ENCODE measurements at places on chromosomes 12 and 14. TPM values are rescaled to one million over a fixed set of nuclear protein-coding genes. Genes with fewer than 3 reads are reported as not detected.

DNA sequence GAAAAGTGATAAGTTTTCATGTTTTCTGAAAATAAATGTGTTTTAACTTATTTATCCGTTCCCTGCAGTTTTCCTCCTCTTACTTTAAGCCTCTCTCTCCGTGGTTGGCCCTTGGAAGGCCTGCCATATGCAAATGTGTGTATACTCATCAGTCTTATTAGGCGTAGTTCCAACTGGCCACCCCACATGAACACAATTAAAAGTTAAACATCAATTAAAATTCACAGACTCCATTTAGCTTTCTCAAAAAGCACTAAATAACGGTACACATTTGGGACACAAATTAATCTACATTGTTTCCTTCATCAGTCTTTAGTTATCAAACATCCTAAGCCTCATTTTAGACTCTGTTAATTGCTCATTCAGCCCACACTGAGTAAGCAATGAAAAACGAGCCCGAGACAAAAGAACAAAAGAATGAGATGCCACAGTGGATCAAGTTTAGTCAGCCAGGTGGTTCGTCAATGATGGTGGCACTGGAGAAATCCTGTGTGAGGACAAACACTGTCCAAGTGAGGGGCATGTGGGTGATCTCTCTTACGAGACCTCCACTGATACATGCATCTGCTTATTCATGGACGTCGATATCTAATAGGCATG, 76.0 kb upstream of the TMCC3 start:
- DNase-seq, result no peak

GRCh38 chr12:54831631-54832030, 22.7 kb upstream of the MUCL1 start:
- no peak for DNase-seq

DNA sequence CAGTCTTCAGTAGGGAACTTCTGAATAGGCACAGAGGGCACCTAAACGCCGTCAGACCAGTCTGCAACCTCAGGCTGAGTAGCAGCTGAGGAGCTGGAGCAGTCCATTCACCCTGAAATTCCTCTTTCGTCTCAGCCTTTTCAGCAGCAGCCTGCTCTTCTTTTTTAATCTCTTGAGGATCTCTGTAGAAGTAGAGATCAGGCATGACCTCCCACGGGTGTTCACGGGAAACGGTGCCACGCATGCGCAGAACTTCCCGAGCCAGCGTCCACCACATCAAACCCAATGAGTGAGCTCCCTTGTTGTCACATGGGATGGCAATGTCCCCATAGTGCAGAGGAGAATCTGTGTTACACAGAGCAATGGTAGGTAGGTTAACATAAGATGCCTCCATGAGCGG, 11.1 kb upstream of the MARK3 start:
- no peak for DNase-seq

EXOC3L4 gene
- 3.0 TPM for polyA plus RNA-seq

LPAR5 gene
- polyA plus RNA-seq, result 1.2 TPM

DNA sequence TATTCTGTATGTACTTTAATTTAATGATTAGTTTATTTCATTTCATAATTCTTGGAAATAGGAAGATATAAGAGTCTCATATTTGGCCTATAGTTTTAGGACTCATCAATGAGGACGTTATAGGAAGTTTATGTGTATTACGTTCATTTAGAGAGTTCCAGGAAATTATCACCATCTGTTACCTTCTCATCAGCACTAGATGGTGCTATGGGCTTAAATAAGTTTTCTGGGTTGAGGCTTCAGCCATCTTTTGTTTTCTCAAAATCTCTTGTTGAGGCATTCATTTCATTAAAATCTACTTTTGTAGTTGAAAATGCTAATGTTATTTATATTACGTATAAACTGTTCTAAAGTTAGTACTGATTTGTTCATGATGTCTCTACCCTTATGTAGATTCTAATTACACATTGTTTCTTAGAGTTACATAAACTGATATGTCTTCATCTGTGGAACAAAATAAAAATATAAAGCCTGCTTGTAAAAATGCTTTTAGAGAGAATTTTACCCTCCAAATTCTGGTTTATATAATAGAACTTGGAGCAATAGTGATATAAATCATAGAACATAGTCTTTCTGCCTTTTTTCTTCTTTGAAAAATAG, 89.2 kb downstream of the CFAP54 start:
- DNase-seq, result no peak

SPTB gene
- polyA plus RNA-seq, result 1.2 TPM
